A172 (cell line): ENCODE measurements at places on chromosomes 2 and 18. TPM values are rescaled to one million over a fixed set of nuclear protein-coding genes. Genes with fewer than 3 reads are reported as not detected.

Gene SCN3A
- 0.38 TPM in 1 of 2 replicates, not detected in the other for total RNA-seq

GRCh38 chr2:232473467-232473890, 14.2 kb downstream of the ECEL1 start:
- DNase-seq, result no peak

Gene RND3
- total RNA-seq, result 155 and 205 TPM in 2 replicates

DNA sequence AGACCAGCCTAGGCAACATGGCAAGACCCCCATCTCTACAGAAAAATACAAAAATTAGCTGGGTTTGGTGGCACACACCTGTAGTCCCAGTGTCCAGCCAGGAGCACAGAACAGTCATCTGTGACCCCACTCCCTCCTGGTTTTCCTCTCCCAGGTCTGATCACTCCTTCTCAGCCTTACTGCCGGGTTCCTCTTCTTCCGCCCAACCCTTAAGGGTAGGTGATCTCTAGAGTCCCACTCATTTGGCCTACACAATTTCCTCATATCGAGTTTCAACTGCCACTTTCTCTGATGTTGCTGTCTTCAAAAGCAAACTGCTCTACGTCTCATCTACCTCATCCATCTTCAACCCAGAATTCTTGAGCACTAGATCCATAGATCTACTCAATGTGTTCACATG, 13.4 kb upstream of the MAT2A start:
- DNase-seq, result no peak

DNA sequence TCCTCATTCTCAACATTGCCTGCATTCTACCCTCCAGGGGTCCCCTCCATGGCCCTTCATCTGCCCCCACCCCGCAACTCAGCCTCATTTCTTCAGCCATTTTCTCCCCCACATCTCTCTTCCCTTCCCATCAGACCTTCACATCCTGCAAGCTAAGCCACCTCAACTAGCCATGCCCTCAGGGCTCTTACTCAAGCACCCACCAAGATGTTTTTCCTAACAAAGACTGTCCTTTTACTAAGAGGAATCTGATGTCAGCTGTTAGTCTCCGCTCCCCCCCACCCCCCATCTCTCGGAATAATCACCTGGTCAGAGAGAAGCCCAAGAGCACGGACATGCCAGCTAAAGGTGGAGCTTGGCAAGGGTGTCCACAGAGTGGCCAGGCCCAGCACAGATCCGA, 4.7 kb upstream of the CAPN10 start:
- DNase-seq, result no peak
